Stomach (tissue), 19 donors: ENCODE measurements at places on chromosomes 5 and 9.
A peak's percentile ranks its signal among the peaks of the same experiment; 100 is the strongest.

GRCh38 chr5:108303611-108304010 lies 78.3 kb downstream of the FBXL17 start:
- no peak for DNase-seq

- no peak for DNase-seq
These were observed 56.5 kb upstream of the TESK1 start for GRCh38 chr9:35548571-35548970.

- DNase-seq = no peak
These were observed 168.0 kb downstream of the AP3B1 start for GRCh38 chr5:78126536-78126935.

GRCh38 chr5:143634689-143635088 lies 177.3 kb upstream of the HMHB1 start:
- no peak for DNase-seq

DNA sequence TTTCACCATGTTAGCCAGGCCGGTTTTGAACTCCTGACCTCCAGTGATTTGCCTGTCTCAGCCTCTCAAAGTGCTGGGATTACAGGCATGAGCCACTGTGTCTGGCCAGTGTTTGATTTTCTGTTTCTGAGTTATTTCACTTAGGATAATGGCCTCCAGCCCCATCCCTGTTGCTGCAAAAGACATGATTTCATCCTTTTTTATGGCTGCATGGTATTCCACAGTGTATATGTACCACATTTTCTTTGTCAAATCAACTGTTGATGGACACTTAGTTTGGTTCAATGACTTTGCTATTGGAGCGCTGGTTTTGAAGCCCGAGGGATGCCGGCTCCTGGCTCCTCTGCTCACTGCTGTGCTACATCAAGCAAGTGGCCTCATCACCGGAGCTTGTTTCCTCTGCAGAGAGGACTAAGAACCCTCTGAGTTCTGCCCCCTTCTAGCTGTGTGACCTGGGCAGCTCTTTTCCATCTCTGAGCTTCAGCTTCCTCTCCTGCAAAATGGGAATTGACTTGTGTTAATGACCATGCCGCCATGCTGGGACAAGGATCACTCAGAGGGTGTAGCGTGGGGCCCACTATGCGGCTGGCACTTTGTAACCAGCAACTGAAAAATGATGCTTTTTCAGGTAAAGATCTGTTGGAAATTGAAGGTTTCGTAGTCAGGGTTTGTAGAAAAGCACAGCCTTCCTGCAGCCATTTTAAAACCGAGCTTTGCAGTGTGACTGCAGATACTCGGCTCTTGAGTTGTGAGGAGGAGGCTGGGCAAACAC lies 4.6 kb upstream of the NEURL1B start:
- DNase-seq = no peak

DNA sequence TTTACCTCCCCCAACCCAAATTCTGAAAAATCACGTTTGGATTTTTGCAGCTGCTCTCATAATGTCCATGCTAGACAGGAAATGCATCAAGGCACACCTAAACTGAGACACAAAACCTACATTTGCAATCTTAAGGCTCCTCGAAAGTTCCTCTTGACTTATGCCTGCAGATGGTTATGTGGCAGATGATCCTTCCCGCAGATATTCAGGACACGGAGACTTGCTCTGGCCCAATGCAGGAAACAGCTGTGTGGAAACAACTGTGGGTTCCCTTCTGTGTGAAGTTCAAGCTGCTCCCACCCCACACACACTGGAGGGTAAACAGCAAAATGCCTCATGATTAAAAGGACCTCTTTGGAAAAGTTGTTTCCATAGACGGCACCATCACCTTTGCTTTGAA lies 253.8 kb downstream of the EBF1 start:
- DNase-seq = no peak

DNA sequence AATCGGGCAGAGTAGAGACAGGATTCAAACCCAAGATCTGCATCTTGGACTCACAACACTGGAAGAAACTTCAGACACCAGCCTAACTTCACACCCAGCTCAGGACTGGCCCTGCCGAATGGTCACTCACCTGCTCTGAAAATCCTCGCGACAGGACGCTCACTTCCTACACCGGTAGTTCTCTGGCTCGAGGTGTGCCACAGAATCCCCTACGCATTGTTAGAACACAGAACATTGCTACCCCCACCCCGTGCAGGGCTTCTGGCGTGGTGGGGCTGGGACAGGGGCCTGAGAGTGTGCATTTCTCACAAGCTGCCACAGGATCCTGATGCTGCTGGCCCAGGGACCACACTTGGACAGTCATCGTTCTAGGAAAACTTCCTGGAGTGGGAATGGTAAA lies 12.1 kb downstream of the KCNMB1 start:
- no peak for DNase-seq

DNA sequence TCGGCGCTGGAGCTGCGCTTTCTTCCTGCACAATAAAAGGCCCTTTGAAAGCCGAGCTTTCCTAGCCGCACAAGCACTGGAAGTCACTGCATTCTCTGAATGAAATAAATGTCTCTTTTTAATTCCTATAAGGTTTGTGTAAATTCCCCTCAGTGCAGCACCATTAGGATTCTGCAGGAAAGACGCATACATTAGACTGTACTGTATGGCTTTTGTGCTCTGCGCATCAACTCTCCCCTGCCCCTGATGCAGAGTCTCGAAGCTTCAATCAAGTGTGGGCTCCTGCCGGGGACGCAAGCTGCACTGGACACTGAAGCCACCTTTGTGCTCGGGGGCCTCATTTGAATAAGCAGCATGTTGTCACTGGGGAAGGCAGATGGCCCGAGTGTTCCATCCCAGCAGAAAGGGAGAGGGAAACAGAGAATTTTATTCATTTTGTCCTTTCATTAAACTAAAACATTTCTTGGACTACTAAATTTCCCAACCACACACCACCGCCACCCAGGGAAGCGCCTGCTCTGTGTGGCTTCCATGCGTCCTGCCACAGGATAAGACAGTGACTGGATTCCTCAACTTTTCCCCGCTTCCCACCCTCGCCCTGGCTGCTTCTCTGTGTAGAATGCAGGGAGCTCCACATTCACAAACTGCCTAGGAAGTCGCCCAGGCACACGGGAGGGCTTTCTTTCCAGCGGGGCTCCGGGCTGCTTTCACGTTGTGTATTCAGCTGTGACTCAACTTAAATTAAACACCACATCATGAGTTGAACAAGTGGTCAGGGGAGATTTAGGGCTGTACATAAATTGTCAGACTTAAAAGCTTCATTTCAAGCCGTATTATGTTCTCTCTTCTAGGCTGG lies 635.4 kb downstream of the IRX1 start:
- DNase-seq = peak; percentile 12
